A549 treated with CpdA at 1 μM for 4 hours (cell line): ENCODE measurements at places on chromosomes 4 and X. TPM values are rescaled to one million over a fixed set of nuclear protein-coding genes. Genes with fewer than 3 reads are reported as not detected.

DCAF12L1 gene
- not detected in 5 replicates for total RNA-seq

HAUS7 gene
- 51.9 to 60.6 TPM (median 57.3 TPM) in 5 replicates for total RNA-seq

SMIM10L2A gene
- total RNA-seq: 0.10 to 0.30 TPM (median 0.17 TPM) in 5 replicates

SLC6A14 gene
- not detected in 5 replicates for total RNA-seq

GPRASP2 gene
- total RNA-seq: 4.7 to 7.2 TPM (median 6.9 TPM) in 5 replicates
